ENCODE measurements at places on chromosomes 3 and 15. TPM values are rescaled to one million over a fixed set of nuclear protein-coding genes. Genes with fewer than 3 reads are reported as not detected.

CYP1A2 gene
- total RNA-seq = not detected

CSPG5 gene
- total RNA-seq = not detected

PLOD2 gene
- total RNA-seq = 330 TPM

P2RY1 gene
- 0.22 TPM for total RNA-seq

SCAANT1 gene
- not detected for total RNA-seq

SUSD5 gene
- 0.13 TPM for total RNA-seq

STAB1 gene
- not detected for total RNA-seq

SPRED1 gene
- total RNA-seq = 34.0 TPM

CXCR6 gene
- total RNA-seq = not detected

MOBP gene
- total RNA-seq = not detected

ZNF80 gene
- total RNA-seq = not detected

MORC1 gene
- not detected for total RNA-seq

CMSS1 gene
- 17.2 TPM for total RNA-seq

PTX3 gene
- total RNA-seq = 300 TPM

CLDN1 gene
- total RNA-seq = 0.32 TPM

MUC20 gene
- total RNA-seq = not detected

ASB14 gene
- total RNA-seq = not detected

Measured in GM23248 (cell line).